ENCODE measurements at places on chromosomes 12 and 14. TPM values are rescaled to one million over a fixed set of nuclear protein-coding genes. Genes with fewer than 3 reads are reported as not detected.

DNA sequence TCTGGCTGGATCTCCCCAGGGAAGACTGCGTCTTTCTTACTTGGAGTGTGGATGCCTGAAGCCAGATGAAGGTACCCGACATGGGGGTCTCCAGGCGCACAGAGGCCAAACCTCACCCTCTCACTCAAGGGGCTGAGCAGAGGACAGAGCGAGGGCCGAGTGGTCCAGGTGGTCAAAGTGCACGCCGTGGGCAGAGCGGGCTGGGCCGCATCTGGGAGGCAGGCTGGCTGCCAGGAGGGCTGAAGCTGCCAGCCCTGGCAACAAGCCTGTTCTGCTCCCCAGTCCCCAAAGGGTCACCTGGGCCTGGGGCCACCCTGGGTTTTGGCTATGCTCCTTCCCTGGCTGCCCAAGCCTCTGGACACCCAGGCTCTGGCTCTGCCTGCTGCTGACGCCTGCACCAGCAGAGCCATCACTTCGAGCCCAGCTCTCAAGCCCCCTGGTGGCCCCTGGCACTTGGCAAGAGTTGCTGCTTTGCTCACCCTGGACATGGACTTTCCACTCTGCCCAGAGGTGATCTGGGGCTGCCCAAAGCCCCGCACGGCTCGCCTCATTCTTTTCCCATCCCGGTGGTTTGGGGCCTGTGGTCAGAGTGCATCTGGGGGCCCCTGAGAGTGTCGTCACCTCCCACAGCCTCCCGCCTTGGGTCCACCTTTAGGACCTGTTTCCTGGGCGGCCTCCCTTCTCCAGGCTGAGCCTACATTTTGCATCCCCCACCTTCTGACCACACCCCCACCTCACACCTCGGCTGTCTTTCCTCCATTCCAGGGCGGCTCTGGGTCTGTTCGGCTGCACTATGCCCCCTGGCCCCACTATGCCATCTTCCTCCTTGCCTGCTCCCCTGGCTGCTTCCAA is 2.8 kb downstream of the ADSS1 start:
- DNase-seq: no peak
- no peak overlapping the region for H3K4me3 ChIP-seq
- no peaks in the 10 kb centered on the region for H3K27me3 ChIP-seq
- no peaks in the 10 kb centered on the region for H3K36me3 ChIP-seq
- peaks cover 44% of the 10 kb centered on the region for H3K4me1 ChIP-seq
- H3K27ac ChIP-seq: peak overlapping the region; percentile 95

- H3K27ac ChIP-seq: peak overlapping the region; percentile 76
- no peaks in the 10 kb centered on the region for H3K36me3 ChIP-seq
- H3K4me3 ChIP-seq: peak overlapping the region; percentile 65
- H3K4me1 ChIP-seq: peaks cover 52% of the 10 kb centered on the region
- DNase-seq: peak; percentile 80
Measured at GRCh38 chr14:99729991-99730875, 46.1 kb downstream of the CYP46A1 start.

GRCh38 chr12:124454735-124455134 is 112.7 kb downstream of the NCOR2 start:
- H3K4me3 ChIP-seq: no peak overlapping the region
- no peaks in the 10 kb centered on the region for H3K27me3 ChIP-seq
- no peak for DNase-seq
- peak overlapping the region; percentile 88 for H3K27ac ChIP-seq
- no peaks in the 10 kb centered on the region for H3K36me3 ChIP-seq

ATL1 gene
- 2.0 TPM for total RNA-seq

DNA sequence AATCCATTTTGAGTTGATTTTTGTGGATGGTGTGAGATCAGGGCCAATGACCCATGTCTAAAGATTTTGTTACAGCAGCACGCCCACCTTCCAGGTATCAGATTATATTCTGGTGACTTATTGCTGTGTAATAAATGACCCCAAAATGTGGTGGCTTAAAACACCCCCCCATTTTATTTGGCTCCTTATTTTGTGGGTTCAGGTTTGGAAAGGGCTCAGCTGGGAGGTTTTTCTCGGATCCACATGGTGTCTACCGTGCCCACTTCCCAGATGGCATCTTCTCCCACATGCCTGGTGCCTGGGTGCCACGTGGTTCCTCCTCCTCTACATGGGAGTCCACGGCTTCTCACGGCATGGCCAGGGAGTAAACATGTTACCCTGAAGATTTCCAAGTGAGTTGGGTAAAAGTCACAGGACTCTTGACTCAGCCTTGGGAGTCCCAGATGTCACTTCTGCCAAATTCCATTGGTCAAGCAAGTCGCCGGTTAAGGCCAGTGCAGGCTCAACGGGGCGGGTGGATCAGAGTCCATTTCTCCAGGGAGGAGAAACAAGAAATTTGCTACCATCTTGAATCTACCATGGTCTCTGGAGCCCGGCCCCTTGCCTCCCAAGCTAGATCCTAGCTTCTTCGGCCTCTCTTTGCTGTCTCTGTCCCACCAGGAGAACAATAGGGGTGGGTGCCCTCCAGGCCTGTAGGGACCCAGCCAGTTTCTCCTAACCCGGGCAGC is 214.3 kb downstream of the KIF26A start:
- H3K4me3 ChIP-seq: no peak overlapping the region
- no peak overlapping the region for H3K27ac ChIP-seq
- H3K36me3 ChIP-seq: no peaks in the 10 kb centered on the region
- no peaks in the 10 kb centered on the region for H3K27me3 ChIP-seq
- H3K4me1 ChIP-seq: peaks cover 7% of the 10 kb centered on the region
- DNase-seq: no peak

- no peak for DNase-seq
- no peaks in the 10 kb centered on the region for H3K36me3 ChIP-seq
- no peak overlapping the region for H3K4me3 ChIP-seq
- H3K27me3 ChIP-seq: no peaks in the 10 kb centered on the region
Measured at GRCh38 chr14:99759546-99759925, 33.7 kb upstream of the EML1 start.

- no peak overlapping the region for H3K4me3 ChIP-seq
- no peak overlapping the region for H3K27ac ChIP-seq
- peaks cover 6% of the 10 kb centered on the region for H3K4me1 ChIP-seq
- no peak for DNase-seq
- no peaks in the 10 kb centered on the region for H3K27me3 ChIP-seq
Measured at GRCh38 chr14:103805708-103806107, 41.7 kb downstream of the PPP1R13B start.

PRPH gene
- total RNA-seq: not detected

GRCh38 chr14:75025082-75025481 is 22.4 kb downstream of the EIF2B2 start:
- peaks cover 14% of the 10 kb centered on the region for H3K4me1 ChIP-seq
- no peak overlapping the region for H3K4me3 ChIP-seq
- DNase-seq: no peak
- H3K27me3 ChIP-seq: no peaks in the 10 kb centered on the region

DNA sequence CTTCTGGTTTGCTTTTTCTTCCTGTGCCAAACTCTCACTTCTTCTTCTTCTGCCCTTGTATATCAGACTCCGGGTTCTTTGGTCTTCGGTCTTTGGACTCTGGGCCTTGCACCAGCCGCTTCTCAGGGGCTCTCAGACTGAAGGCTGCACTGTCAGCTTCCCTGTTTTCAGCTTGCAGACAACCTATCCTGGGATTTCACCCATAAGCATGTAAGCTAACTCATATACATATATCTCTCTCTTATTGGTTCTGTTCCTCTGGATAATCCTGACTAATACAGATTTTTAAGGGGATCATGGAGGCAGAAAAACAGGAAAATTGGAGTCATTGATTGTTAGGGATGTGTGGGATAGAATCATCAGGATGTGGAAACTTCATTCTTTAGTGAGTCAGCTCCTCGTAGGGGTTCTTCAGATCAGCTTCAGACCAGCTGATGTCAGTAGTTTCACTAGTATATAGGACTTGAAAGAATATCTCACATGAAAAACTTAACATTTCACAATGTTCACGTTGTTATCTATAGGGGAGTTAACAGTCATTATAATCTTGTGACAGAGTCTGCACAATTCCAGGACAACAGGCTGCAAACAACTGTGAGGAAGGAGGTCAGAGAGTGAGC is 102.9 kb downstream of the RASSF9 start:
- no peak for DNase-seq
- no peaks in the 10 kb centered on the region for H3K4me1 ChIP-seq
- no peak overlapping the region for H3K27ac ChIP-seq
- H3K36me3 ChIP-seq: no peaks in the 10 kb centered on the region

- H3K36me3 ChIP-seq: no peaks in the 10 kb centered on the region
- H3K4me3 ChIP-seq: peak overlapping the region; percentile 43
- H3K27ac ChIP-seq: peak overlapping the region; percentile 76
- no peaks in the 10 kb centered on the region for H3K4me1 ChIP-seq
- no peak for DNase-seq
Measured at GRCh38 chr14:54881761-54882401, 20.7 kb downstream of the GCH1 start.

GRCh38 chr14:60332869-60333268 is 83.8 kb downstream of the PPM1A start:
- peaks cover 15% of the 10 kb centered on the region for H3K4me1 ChIP-seq
- no peaks in the 10 kb centered on the region for H3K36me3 ChIP-seq
- H3K27me3 ChIP-seq: peaks cover 8% of the 10 kb centered on the region
- DNase-seq: no peak

- H3K27ac ChIP-seq: no peak overlapping the region
- H3K4me3 ChIP-seq: no peak overlapping the region
- H3K36me3 ChIP-seq: no peaks in the 10 kb centered on the region
- H3K4me1 ChIP-seq: no peaks in the 10 kb centered on the region
- H3K27me3 ChIP-seq: no peaks in the 10 kb centered on the region
Measured at GRCh38 chr14:24251880-24252288, 9.5 kb upstream of the TINF2 start.

ESPL1 gene
- 0.42 TPM for total RNA-seq

- no peak for DNase-seq
- no peaks in the 10 kb centered on the region for H3K36me3 ChIP-seq
- no peaks in the 10 kb centered on the region for H3K4me1 ChIP-seq
- no peak overlapping the region for H3K4me3 ChIP-seq
- H3K27me3 ChIP-seq: no peaks in the 10 kb centered on the region
Measured at GRCh38 chr12:58787021-58787760, 133.1 kb downstream of the LRIG3 start.
